Astrocyte (in vitro differentiated cells and primary cell): ENCODE measurements at places on chromosomes 12 and 14.

DNA sequence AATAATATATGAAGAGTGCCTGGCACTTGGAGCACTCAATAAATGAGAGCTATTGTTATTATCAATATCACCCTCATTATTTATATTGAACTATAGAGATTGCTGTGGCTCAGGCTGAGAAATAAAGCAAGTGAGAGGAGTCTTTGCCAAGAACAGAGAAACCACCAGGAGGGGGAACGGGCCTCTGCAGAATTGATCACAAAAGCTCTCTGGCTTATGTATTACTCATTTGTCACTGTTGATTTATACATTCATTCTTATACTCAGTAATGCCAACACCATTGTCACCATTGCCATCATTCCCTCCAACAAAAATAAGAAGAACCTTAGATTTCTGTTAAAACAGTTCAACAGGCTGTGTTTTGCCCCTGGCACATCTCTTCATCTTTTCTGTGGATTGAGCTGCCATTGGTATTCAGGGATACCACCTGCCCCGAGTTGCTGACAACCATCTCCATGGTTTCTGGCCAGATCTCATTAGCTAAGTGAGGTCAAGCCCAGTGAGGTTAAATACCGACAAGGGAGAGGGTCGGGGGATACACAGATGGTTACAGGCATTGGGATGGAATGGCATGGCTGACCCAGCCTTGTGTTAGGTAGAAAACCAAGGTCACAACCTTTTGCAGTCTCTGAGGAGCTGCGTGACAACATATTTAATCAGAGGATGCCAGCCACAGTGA, 21.8 kb upstream of the PCNX1 start:
- DNase-seq, result no peak
- peaks cover 39% of the 10 kb centered on the region for H3K4me1 ChIP-seq
- H3K27me3 ChIP-seq, result no peaks in the 10 kb centered on the region
- no peak overlapping the region for H3K4me3 ChIP-seq

DNA sequence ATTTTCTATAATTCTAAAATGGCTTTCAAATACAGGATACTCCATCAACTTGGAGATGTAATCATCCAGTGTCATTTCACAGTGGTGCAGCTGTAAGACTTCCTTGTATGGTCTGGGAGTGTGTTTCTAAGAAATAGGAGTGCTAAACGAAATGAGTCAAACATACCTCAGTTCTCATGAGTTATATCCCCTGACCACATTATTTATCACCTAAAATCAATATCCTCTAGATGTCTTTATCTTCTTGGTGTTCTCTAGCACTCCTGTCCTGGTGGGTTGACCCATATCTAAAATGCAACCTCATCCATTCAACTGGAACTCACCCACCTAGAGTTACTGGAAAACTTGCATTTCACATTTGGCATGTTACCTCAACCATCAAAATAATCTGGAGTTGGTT, 33.2 kb downstream of the TMEM30B start:
- H3K4me3 ChIP-seq, result no peak overlapping the region
- peaks cover 14% of the 10 kb centered on the region for H3K4me1 ChIP-seq
- DNase-seq, result peak; percentile 97
- H3K27me3 ChIP-seq, result no peaks in the 10 kb centered on the region
- H3K27ac ChIP-seq, result peak overlapping the region; percentile 41

DNA sequence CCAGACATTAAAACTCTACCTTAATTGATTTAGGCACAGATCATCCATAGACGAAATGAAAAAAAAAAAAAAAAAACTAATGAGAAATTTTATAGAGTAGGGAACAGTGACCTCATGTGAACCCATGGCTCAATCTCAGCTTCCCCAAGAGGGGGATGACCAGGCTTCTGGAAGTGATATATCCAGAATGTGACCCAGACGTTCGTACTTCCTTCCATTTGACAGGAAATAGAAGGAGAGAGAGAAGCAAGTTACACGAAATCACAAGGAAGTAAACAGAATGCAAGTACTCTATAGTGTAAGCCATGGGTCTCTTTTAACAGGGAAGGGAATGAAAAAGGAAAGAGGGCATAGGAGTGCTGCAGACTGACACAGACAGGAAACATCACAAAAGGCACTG, 10.1 kb downstream of the FOXN3 start:
- H3K36me3 ChIP-seq, result peaks cover 10% of the 10 kb centered on the region
- H3K4me1 ChIP-seq, result no peaks in the 10 kb centered on the region
- DNase-seq, result no peak
- no peak overlapping the region for H3K27ac ChIP-seq
- H3K4me3 ChIP-seq, result no peak overlapping the region
- no peaks in the 10 kb centered on the region for H3K27me3 ChIP-seq

DNA sequence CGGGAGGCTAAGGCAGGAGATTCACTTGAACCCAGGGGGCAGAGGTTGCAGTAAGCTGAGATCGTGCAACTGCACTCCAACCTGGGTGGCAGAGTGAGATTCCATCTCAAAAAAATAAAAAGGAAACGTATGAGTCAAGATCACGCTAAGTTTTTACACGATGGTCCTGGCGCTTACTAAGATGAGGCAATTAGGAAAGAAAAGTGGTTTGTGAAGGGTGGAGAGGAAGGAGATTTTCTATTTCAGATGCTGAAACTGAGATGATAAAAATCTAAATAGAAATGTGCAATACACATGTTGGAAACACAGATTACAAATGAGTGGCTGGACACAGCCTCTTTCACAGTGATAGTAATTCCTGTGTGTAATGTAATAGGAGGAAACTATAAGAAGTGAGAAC, 63.2 kb downstream of the KDM5A start:
- no peak for DNase-seq
- H3K27me3 ChIP-seq, result no peaks in the 10 kb centered on the region
- H3K4me1 ChIP-seq, result no peaks in the 10 kb centered on the region
- no peak overlapping the region for H3K4me3 ChIP-seq

DNA sequence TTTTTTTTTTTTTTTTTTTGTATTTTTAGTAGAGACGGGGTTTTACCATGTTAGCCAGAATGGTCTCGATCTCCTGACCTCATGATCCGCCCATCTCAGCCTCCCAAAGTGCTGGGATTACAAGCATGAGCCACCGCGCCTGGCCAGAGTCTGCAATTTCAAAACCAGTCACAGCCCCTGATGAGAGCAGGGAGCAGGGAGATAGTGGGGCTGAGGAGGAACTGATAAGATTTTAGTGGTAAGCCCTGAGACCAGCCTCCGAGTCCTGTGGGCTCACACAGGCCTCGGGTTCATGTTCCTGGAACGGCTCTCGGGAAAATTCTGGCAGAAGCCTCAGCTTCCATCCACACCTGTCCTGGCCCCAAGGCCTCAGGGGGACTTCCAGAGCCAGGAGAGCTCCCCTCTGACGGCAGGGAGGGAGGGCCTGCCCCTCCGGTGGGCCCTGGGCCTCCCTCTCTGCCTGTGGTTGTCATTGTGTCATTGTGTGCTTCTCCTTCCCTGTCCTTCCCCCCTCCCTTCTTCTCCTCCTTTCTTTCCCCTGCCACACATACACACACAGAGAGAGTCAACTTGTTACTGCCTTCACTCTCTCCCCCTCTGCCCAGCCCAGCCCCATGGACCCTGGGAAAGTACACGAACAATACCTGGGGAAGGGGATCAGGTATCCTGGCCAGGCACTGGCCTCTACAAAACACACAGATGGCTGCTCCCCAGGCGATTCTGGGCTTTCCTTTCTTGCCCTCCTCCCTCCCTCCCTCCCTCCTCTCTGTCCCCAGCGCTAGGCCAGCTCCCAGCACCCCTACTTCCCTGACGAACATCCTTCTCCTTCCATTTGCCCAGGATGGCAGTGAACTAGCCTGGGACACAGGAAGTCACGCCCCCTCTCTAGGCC, 294.1 kb downstream of the DPF3 start:
- H3K4me3 ChIP-seq, result no peak overlapping the region
- H3K27ac ChIP-seq, result no peak overlapping the region
- H3K27me3 ChIP-seq, result no peaks in the 10 kb centered on the region
- H3K36me3 ChIP-seq, result no peaks in the 10 kb centered on the region
- no peak for DNase-seq

- no peak overlapping the region for H3K27ac ChIP-seq
- DNase-seq, result peak; percentile 33
- H3K4me3 ChIP-seq, result no peak overlapping the region
- no peaks in the 10 kb centered on the region for H3K4me1 ChIP-seq
- H3K36me3 ChIP-seq, result no peaks in the 10 kb centered on the region
These were observed 3.5 kb downstream of the AICDA start for GRCh38 chr12:8609061-8609570.

GRCh38 chr12:57221169-57221917, 4.7 kb downstream of the NXPH4 start:
- H3K36me3 ChIP-seq, result no peaks in the 10 kb centered on the region
- DNase-seq, result no peak
- no peak overlapping the region for H3K27ac ChIP-seq
- H3K4me1 ChIP-seq, result peaks cover 8% of the 10 kb centered on the region
- peaks cover 69% of the 10 kb centered on the region for H3K27me3 ChIP-seq

DNA sequence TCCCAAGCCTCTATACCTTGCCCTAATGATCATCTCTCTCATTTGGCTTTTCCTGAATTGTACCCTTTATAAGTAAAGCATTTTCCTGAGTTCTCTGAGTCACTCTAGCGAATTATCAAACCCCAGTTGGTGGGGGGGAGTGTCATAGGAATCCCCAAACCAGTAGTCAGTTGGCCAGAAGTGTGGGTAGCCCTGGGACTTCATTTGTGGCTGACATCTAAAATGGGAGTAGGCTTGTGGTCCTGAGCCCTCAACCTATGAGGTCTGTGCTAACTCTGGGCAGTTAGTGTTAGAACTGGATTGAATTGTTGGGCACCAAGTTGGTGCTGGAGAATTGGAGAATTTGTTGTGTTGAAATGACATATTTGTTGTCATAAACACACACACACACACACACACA, 91.3 kb downstream of the BBS10 start:
- H3K4me1 ChIP-seq, result peaks cover 18% of the 10 kb centered on the region
- no peak overlapping the region for H3K4me3 ChIP-seq
- H3K36me3 ChIP-seq, result no peaks in the 10 kb centered on the region
- no peak for DNase-seq
- no peak overlapping the region for H3K27ac ChIP-seq

DNA sequence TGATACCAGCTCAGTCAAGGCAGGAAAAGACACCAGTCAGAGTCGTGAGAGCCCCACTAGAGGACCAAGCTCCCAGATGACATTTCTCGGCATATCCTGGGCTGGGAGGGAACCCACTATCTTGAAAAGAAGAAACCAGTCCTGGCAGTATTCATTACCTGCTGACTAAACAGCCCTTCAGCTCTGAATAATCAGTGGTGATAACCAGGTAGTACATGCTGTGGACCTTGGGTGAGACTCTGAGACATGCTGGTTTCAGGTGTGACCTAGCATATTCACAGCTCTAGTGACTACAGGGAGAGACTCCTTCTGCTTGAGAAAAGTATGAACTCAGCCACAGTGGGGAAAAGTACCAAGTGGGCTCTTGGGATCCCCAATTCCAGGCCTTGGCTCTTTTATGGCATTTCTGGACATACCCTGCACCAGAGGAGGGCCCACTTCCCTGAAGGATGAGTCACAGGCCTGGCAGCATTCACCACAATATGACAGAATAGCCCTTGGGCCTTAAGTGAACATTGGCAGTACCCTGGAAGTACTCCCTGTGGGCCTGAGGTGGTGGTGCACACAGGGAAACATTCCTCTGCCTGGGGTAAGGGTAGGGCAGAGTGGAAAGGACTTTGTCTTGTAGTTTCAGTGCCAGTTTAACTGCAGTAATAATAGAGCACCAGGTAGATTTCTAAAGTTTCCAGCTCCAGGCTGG, 82.6 kb upstream of the SLC38A4 start:
- H3K27me3 ChIP-seq, result no peaks in the 10 kb centered on the region
- DNase-seq, result peak; percentile 23
- peaks cover 6% of the 10 kb centered on the region for H3K4me1 ChIP-seq
- H3K4me3 ChIP-seq, result no peak overlapping the region

- H3K27ac ChIP-seq, result no peak overlapping the region
- no peaks in the 10 kb centered on the region for H3K36me3 ChIP-seq
- no peak for DNase-seq
- no peaks in the 10 kb centered on the region for H3K4me1 ChIP-seq
- H3K27me3 ChIP-seq, result no peaks in the 10 kb centered on the region
- H3K4me3 ChIP-seq, result no peak overlapping the region
These were observed 24.0 kb upstream of the NUDT14 start for GRCh38 chr14:105204931-105205672.

GRCh38 chr12:3366451-3367110, 124.4 kb upstream of the PRMT8 start:
- no peaks in the 10 kb centered on the region for H3K4me1 ChIP-seq
- H3K36me3 ChIP-seq, result no peaks in the 10 kb centered on the region
- no peak for DNase-seq
- H3K27me3 ChIP-seq, result peaks cover 48% of the 10 kb centered on the region
- H3K4me3 ChIP-seq, result no peak overlapping the region

DNA sequence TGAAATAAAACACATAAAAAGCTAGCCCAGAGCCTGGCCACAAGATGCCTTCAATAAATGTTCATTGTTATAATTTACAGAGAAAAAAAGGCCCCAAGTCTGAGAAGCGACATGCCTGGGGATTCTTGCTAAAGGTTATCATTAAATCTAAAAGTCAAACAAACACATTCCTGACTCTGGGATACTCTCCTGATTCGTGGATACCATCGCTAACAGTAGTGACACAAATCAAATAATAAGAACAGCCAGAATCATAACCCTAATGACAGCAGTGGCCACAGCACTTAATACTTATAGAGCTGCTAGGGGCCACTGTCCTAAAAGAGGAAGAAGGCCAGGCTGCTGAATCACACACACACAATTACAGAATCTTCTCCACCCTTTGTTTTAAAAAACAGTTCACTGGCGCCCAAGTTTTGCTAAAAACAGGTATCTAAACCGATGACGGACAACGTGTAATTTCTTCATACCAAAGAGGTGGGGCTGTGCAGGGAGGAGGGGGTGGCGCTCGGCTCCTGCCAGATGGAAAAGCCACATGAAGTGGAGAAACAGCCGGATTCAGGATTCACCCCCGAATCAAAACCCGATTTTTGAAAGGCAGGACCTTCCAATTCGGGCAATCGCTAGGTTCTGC, 1.2 kb downstream of the CLIP1 start:
- peak overlapping the region; percentile 92 for H3K4me3 ChIP-seq
- H3K4me1 ChIP-seq, result peaks cover 19% of the 10 kb centered on the region
- peak; percentile 52 for DNase-seq
- H3K27ac ChIP-seq, result peak overlapping the region; percentile 95
- H3K27me3 ChIP-seq, result no peaks in the 10 kb centered on the region

- H3K4me1 ChIP-seq, result no peaks in the 10 kb centered on the region
- H3K27me3 ChIP-seq, result peaks cover 42% of the 10 kb centered on the region
- H3K27ac ChIP-seq, result no peak overlapping the region
- no peak overlapping the region for H3K4me3 ChIP-seq
- no peaks in the 10 kb centered on the region for H3K36me3 ChIP-seq
- no peak for DNase-seq
These were observed 1.7 kb upstream of the KRT76 start for GRCh38 chr12:52778833-52779232.

GRCh38 chr12:105474672-105475071, 144.2 kb downstream of the C12orf75 start:
- peak; percentile 27 for DNase-seq
- H3K4me1 ChIP-seq, result peaks cover 4% of the 10 kb centered on the region
- no peak overlapping the region for H3K4me3 ChIP-seq
- no peaks in the 10 kb centered on the region for H3K27me3 ChIP-seq
- H3K36me3 ChIP-seq, result no peaks in the 10 kb centered on the region

- H3K27me3 ChIP-seq, result no peaks in the 10 kb centered on the region
- H3K27ac ChIP-seq, result peak overlapping the region; percentile 77
- H3K36me3 ChIP-seq, result peaks cover 13% of the 10 kb centered on the region
These were observed 151.0 kb downstream of the EPS8 start for GRCh38 chr12:15638231-15638630.
